Activated T-helper 1 cell treated with anti-CD3 and anti-CD28 coated beads, Interleukin-2, amount 50 U/mL, for 16 hours (primary cell): ENCODE measurements at places on chromosomes 2 and 18.

- DNase-seq, result no peak
Observed at GRCh38 chr2:235977445-235977844, 190.7 kb downstream of the GBX2 start.

DNA sequence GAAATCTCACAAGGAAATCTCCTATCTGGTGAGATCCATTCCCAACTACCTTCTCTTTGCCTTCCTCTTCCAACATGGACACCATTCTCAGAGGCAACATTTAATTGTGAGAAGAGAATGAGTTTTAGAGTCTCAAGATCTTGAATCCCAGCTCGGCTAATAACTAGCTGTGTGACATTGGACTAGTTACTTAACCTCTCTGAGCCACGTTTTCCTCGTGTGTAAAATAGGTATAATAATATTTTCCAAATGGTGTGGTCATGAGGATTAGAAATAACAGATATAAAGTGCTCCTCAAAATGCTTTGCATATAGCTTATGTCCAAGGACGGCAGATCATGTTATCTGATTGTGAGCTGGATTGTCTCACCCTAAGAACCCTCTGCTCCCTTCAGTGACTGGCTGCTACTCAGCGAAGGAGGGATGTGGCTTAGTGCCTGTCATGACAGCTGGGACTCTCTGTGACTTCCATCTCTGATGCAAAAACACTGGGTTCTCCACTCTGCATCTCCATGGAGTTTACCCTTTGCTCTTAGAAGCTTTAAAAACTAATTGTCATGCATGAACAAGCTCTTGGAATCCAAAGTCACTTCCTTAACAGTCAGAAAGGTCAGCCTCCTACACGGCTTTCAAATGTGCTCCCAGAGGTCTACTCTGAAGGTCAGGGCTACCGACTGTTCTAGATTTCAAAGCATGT, 38.4 kb upstream of the MRPL19 start:
- no peak for DNase-seq

DNA sequence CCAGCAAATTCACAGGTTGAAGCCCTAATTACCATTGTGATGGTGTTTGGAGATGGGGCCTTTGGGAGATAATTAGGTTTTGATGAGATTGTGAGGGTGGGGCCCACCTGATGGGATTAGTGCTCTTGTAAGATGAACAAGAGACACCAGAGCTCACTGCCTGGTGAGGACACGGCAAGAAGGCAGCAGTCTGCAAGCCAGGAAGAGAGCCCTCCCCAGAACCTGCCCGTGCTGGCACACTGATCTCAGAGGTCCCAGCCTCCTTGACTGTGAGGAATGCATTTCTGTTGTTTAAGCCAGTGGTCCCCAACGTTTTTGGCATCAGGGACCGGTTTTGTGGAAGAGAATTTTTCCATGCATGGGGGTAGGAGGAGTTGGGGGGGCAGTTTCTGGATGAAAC, 240.7 kb downstream of the KLHL29 start:
- no peak for DNase-seq

DNA sequence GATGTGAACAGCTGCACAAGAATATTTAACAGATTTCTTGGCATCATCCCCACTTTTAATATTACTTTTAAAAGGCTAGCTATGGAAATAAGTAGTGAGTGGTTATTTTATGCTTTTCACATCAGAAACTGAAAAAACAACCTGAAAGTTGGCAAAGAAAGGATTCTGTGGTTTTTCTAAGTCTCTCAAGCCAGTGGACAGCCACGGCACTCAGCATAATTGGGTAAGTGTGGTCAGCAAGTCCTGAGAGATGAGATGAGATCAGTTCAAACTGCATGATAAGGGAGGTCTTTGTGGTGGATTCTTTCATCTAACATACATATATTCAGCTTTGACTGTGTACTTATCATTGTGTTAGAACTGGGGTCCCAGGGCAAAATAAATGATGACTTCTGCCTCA, 105.2 kb downstream of the LYPD6B start:
- no peak for DNase-seq

DNA sequence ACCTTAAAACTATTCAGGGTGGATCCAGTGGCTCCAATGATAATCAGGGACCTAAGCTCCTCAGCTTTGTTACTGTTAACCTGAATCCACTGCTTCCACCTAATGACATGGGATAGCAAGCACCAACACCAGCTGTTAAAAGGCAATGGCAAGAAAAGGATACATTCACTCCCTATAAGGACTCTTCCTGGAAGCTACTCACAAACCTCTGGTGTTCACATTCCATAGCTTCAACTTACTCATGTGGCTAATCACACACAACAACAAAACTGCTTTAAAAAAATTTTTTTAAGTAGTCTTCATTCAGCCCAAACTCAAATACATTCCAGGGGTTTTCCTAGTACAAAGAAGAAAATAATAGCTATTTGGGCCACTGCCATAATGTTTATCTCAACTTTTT, 24.5 kb downstream of the ROCK2 start:
- DNase-seq, result no peak
